ENCODE measurements at places on chromosomes 13 and 19.

- no peak for DNase-seq
These were observed 15.3 kb upstream of the GJB6 start for GRCh38 chr13:20247403-20247802.

GRCh38 chr19:58380037-58380661, 681 bp downstream of the ZNF837 start:
- no peak for DNase-seq

- DNase-seq: no peak
These were observed 3.8 kb upstream of the ZNF555 start for GRCh38 chr19:2837430-2837829.

DNA sequence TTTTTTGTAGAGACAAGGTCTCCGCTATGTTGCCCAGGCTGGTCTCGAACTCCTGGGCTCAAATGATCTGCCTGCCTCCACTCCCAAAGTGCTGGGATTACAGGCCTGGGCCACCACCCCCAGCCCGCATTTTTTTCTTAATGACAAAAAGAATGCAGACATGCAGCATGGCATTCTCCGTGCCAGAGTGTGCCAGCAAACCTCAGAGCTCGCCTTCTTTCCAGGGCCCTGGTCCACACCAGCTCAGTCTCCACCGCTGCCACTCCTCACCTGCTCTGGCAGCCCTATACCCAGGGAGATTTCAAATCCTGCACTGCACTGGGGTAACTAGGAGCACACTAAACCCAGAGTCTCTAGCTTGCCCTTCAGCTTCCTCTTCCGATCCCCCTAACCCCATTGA, 41.7 kb downstream of the ZIC5 start:
- DNase-seq: no peak

DNA sequence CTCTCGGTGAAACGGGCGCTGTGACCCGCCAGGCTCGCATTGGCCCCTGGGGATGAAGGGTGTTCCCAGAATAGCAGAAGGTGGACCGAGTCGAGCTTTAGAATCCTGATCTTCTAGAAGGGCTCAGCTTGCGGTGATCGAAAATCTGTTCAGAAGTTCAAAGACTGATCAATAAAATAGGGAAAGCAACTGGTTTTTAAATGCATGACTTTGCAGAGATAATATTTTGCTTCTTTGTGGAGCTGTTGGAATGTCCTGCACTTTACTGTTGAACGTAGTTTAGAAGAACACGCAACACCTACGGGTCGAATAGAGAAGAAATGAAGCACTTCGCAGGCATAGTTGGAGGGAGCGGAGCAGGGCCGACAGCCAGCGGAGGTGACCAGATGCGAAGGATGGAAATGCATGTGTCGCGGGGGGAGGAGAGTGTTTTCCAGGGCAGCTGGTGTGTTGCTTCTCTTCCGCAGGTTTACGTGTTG, 766 bp downstream of the CEBPG start:
- no peak for DNase-seq

DNA sequence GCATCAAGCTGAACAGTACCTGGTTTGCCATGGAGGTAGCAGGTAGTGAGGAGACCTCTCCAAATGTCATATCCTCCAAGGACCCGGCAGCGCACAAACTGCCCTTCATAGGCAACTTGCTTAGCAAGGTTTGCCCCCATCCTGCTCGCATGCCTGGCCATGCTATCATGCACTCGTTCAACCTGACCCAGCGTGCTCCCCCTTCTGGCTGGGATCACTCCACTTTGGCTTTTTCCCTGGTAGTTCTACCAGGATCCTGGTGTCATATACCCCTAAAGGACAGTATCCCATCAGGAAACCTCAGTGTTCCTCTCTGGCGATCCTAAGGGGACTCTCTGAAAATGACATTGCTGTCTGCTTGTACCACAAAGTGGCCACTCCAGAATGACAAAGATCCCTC, 38.6 kb upstream of the ZNF30 start:
- no peak for DNase-seq

- DNase-seq: no peak
These were observed 47.2 kb upstream of the POMP start for GRCh38 chr13:28611654-28612131.

DNA sequence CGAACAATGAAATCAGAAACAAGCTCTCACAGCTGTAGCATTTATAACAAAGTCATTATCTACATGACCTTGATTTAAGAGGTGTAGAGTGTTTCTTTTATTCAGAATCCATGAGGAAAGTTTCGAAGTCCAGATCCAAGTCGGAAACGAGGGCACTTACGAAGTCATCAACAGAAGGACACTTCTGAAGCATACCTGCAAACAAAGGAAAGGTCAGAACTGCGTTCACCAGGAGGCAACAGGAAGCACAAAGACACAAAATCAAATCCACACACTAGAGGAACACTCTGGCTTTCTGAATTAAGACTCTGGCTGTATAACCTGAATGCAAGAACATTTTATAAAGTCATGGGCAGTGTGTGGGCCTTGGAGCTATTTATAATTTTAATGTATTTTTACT, 158.9 kb downstream of the MIPEP start:
- DNase-seq: no peak

DNA sequence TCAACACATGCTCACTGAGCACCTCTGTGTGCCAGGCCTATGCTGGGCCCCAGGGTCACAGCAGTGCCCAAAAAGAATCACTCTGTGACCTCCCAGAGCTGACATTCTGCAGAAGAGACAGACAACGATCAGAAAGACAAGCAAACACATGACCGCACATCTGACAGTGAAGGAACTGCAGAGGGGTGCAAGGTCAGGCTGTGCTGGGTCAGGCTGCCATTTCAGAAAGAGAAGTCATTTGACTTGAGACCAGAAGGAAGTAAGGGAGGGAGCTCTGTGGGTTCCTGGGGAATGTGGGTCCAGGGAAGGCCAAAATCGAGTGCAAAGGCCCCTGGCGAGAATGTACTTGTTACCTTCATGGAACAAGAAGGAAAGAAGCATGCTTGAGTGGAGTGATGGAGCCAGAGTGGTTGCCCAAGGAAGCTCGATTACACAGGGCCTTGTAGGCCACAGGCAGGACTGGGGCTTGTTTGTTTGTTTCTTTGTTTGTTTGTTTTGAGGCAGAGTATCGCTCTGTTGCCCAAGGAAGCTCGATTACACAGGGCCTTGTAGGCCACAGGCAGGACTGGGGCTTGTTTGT, 11.4 kb upstream of the CD22 start:
- no peak for DNase-seq

DNA sequence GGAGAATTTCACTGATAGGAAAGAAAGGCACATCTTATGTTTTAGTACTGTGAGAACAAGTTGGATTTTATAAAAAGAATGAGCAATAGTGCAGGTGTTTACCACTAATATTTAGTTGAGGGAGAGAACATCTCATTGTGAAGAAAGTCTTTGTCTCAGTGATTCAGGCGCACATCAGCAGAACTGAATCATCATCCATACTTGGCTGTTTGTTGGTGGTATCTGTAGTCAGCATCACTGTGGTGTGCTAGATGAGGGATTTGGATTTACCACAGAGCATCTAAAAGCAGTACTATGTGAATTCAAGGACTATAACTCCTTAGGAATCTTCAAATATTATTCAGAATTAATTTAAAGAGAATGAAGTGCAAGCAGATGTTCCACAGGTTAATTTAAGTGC, 1380.5 kb upstream of the ATXN8OS start:
- no peak for DNase-seq

DNA sequence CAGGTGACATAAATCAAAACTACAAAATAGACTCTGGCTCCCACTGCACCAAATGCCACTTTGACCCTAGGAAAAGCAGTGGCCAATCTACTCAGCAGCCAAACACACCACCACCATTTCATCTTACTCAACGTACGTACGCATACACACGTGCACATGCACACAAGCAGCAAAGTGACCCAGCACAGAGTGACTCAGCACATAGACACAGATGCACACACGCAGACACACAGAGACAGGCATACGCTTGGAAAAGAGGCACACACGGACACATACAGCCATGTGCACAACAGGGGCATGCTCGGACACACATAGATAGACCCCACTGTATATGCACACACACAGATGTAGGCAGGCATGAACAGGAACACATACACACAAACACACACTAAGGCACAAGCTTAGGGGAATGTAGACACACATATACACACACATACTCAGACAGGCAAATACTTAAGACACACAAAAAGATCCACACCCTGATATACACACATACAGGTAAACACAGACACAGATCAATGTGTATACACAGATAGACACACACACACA, 37.3 kb downstream of the PEPD start:
- no peak for DNase-seq

- peak; percentile 69 for DNase-seq
These were observed 6.4 kb downstream of the EGLN2 start for GRCh38 chr19:40805258-40805868.

- DNase-seq: no peak
These were observed 53.5 kb upstream of the ALOX5AP start for GRCh38 chr13:30681843-30682242.

- DNase-seq: no peak
These were observed 407.3 kb downstream of the DACH1 start for GRCh38 chr13:71459708-71460107.

DNA sequence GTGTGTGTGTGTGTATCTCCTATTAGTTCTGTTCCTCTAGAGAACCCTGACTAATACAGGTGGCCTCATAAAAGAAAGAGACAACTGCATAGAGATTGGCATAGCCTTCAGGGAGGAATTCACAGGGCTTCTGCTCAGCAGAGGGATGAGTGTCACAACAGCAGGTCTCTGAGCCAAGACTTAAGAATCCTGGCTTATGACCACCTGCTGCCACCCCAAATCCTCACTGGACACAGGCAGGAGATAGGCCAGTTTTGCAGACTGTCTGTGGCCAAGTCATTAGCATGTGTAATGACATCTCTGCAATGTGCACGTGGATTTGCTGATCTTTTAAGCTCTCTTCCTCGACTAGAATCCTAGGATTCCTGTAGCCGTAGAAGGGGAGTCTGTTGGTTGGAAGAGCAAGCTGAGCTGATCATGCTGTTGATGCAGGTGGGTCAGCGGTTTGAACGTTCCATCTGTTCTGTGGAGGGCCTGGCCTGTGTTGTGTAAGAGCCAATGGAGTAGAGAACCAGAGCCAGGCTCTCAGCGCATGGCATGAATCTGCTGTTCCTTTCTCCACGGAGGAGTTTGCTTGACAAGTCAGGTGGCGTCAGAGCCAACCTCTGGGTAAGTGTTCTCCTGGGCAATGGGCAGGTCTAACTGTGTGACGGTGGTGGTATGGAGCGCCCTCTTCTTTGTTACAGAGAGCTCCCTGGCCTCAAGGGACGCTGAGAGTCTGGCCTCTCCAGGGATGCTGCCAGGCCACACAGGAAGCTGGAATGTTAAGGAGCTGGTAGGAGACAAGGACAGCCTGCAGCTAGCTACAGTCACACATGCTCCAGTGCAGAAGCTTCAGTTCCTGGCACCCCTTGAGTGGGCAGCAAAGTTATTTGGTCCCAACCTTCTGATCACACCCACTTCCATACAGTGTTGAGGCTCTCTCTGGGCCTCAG, 503.1 kb downstream of the FOXO1 start:
- no peak for DNase-seq

DNA sequence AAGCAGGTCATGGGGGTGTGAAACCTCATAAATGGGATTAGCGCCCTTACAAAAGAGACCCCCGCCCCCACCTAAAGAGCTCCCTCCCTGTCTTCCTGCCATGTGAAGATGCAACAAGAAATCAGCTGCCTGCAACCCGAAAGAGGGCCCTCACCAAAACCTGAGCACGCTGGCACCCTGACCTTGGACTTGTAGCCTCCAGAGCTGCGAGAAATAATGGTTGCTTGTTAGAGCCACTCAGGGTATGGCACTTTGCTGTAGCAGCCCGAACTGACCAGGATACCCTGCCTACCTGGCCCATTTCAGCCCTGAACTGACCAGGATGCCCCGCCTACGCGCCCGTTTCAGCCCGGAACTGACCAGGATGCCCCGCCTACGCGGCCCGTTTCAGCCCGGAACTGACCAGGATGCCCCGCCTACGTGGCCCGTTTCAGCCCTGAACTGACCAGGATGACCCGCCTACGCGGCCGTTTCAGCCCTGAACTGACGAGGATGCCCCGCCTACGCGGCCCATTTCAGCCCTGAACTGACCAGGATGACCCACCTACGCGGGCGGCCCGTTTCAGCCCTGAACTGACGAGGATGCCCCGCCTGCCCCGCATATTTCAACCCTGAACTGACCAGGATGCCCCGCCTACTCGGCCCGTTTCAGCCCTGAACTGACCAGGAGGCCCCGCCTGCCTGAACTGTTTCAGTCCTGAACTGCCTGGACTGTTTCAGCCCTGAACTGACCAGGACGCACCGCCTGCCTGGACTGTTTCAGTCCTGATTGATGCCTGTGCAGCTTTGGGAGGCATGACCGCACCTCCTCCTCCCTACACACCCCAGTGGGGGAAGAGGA, 120.0 kb downstream of the UQCRFS1 start:
- no peak for DNase-seq

DNA sequence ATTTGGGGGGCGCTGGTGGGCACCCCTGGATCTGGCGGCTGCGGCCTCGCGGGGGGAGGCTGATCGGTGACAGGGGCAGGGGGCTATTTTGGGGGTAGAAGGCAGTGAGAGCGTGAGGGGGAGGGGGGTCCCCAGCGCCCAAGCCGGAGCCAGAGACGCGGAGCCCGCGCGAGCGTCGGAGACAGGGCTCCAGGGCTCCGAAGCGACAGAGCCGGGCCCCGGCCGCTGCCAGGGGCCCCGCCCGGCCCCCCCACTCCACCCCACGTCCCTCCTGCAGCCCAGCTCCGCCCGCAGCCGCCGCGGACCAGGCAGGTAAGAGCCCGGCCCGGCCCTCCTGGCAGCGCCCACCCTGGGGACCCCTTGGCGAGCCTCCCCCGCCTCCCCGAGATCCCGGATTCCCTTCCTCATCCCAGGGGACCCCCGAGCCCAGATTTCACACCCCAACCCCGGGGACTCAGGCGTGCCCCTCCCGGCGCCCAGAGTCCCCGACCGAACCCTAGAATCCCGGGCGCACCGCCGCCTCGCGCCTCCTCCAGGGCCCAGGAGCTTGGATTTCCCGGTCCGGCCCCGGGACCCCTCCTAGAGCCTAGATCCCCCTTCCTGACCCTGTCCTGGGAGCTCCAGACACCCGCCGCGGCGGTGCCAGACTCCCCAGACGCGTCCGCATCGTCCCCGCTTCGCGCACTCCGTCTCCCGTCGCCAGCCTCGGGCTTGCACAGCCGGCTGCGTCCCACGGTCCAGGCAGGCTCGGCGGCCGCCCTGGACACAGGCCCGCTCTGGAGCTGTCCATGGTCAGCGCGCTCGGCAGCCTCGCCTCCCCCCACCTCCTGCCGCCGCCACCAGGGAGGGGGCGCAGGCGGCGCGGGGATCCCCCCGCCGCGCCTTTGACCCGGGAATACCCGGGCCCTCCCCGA, at the start of gene PPFIA3:
Gene PPFIA3, plus strand, starts transcription at position 134 of the 914 bp plus-strand sequence. CDS start 8,330 bp downstream, outside the sequence.
- no peak for DNase-seq

DNA sequence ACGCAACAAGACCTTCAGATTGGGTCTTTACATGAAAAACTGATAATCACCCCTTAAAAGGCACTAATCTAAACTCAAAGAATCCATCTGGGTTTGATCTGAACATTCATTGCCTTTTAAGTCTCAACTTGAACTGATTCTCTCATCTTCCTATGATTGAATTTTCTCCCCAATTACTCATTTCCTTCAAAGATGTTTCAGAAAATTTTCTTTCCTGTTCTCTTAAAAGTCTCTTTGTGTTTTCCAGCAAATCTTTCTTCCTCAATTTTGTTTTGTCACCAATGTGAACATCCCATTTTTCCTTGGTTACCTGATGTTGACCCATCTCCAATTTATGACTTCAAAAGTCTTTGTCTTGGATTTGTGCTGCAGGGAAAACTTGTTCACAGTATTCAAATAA, 234.3 kb downstream of the DACH1 start:
- DNase-seq: no peak

- no peak for DNase-seq
These were observed 90.5 kb upstream of the AKAP11 start for GRCh38 chr13:42181381-42181953.

GRCh38 chr19:42360787-42361544, 29.1 kb downstream of the CNFN start:
- no peak for DNase-seq
